IPS-NIHi11 (cell line): ENCODE measurements at places on chromosomes 1 and 21.
A peak's percentile ranks its signal among the peaks of the same experiment; 100 is the strongest.

DNA sequence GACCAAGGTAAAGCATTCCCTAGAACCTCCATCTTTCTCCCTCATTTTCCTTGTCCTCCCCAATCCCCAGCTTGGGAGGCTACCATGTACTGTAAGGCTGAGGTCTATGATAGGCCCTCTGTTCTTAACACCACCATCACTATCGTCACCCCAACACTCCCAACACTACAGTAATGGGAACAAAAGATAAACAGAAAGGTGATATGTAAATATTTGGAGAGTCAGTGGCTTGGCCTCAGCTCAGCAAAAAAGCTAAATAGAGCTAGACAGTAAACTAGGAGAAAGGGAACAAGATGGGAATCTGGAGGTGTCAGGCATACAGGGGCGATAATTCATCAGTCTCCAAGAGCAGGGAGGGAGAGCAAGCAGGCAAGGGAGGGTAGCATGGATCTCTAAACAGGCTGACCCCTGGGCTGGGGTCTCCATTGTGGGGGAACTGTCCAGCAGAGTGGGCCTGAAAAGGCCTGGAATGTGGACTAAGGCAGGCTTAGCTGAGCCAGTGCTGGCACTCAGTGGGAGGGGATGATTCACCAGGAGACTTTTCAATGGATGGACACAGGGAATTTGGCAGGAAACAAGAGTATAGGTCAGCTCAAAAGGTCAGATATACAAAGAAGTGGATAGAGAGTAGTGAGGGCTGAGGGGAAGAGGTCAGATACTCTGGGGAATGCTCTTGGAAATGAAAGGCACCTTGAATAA, 6.7 kb downstream of the WNT2B start:
- peak; percentile 70 for DNase-seq

GRCh38 chr21:35226328-35226727, 177.2 kb upstream of the RUNX1 start:
- no peak for DNase-seq

- peak; percentile 58 for DNase-seq
Observed at GRCh38 chr1:179867493-179868330, 9.9 kb downstream of the TOR1AIP2 start.

DNA sequence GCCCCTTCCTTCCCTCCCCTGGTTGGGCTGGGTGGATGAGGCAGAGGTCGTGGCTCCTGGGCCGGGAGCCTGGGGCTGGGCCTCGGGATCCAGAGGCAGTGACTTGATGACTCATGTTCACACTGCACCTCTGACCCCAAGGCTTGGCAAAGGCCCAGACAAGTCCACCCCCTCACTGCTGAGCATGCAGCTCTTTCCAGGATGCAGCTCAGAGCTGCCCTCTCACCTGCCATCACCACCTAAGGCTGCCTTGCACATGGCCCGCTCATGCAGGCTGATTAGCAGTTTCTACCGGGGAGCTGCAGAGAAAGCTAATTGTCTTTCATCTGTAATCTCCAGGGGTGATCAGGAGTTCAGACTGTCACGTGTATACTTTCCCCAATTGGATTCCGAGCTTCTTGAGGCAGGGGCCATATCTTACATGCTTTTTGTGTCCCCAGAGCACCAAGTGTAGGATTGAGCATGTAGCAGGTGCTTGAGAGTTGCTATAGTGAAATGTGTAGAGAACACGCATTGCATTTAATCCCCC, 62.1 kb downstream of the LRRN2 start:
- DNase-seq: no peak

- no peak for DNase-seq
Observed at GRCh38 chr1:207414606-207415108, 39.5 kb upstream of the CR2 start.

DNA sequence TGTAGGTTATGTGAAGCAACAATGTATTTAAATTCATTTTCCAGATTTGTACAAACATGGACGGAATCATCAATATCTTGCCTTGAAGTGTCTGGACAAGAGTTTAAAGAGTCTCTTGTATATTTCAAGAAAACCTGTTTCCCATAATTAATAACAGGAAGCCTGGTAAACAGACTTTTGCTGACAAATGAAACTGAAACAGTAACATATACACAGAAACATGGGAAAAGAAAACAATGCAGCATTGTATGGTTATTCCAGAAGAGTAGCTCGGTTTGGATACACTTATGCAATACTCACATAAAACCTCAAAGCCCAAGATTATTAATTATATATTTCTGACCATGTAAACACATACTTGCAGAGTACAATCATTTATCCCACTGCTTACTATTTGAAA, 265.5 kb downstream of the PTPRC start:
- no peak for DNase-seq

- no peak for DNase-seq
Observed at GRCh38 chr1:150516050-150516591, 569 bp downstream of the FALEC start.

- DNase-seq: no peak
Observed at GRCh38 chr1:101389547-101389929, 152.7 kb downstream of the S1PR1 start.

DNA sequence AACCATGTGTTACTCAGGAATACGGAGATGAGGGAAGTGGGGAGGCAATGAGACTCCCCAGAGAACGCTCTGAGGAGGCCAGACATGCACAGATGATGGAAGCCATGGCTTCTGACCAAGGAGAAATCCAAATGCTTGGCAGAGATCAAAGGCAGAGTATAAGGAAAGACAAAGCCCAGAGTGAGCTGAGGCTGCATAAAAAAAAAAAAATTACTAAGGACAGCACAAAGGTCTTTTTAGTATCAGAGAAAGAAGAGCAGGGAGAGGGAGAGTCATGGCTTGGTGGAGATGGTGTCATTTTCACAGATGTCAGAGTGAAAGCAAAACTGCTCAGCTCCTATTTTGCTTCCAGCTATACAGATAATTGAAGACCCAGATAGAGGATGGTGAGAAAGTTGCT, 8.1 kb upstream of the NCF2 start:
- DNase-seq: no peak

DNA sequence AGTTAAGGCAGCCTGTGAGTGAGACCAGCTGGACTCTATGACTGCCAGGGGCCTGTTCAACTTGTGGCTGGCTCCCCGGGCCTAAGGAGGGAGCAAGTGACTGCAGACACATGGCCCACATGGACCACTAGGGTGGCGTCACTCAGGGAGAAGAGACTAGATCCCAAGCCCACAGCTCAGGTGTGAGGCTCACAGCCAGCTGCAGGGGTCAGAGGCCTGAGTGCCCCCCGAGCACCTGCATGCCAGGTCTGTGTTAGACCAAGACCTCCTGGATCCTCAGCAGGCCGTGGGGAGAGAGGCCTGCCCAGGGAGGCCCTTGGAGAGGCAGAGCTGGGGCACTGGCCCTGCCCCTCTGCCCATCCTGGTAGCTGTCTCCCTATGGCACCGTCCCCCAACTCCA, 142.4 kb upstream of the RUNX3 start:
- DNase-seq: no peak

GRCh38 chr1:27403065-27403726, 10.8 kb downstream of the GPR3 start:
- no peak for DNase-seq

DNA sequence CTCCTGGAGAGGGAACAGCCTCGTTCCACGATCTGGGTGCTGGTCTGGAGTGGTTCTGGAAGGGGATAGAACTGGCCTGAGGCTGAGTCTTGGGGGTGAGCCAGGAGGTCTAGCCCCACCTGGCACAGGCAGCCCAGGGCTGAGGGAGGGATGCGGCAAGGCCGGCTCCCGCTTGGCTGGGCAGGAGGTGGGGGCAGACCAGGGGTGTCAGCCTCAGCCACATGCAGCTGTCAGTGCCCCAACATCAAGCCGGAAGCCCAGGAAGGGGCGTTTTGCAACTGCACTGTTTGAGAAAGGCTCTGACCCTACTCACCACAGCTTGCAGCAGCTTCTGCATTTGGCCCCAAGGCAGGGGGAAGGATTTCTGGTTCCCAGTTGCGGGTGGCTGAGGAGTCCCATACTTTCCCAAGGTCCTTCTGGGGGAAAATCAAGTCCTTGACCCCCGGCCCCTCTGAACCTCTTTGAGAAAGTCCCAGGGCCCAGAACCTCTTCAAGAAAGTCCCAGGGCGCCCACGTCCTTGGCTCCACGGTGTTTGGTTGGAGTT, 2.0 kb downstream of the EFHD2 start:
- no peak for DNase-seq

GRCh38 chr1:165772739-165773138, 4.1 kb upstream of the TMCO1 start:
- DNase-seq: no peak

- DNase-seq: no peak
Observed at GRCh38 chr1:238964631-238965030, 421.7 kb upstream of the CHRM3 start.

GRCh38 chr1:187987236-187987776, 1158.6 kb downstream of the PLA2G4A start:
- DNase-seq: no peak

- DNase-seq: no peak
Observed at GRCh38 chr1:43908858-43909257, 24.7 kb upstream of the ARTN start.

DNA sequence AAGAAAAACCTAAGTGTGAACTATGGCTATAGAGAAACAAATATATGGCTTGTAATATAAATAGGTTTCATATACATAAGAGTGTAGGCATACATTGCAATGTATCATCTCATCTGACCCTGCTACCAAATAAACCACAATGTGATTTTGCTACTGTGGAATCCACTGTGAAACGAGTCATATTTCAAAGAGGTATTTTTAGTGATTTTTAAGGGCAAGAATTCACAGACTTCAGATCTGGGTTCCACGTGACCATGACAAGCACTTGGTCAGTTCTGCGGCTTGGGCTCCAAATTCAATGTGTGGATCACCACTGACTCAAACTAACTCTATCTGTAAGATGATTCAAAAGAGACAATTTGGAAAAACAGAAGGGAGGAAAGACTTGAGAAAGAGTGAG, 147.0 kb upstream of the ERG start:
- no peak for DNase-seq

DNA sequence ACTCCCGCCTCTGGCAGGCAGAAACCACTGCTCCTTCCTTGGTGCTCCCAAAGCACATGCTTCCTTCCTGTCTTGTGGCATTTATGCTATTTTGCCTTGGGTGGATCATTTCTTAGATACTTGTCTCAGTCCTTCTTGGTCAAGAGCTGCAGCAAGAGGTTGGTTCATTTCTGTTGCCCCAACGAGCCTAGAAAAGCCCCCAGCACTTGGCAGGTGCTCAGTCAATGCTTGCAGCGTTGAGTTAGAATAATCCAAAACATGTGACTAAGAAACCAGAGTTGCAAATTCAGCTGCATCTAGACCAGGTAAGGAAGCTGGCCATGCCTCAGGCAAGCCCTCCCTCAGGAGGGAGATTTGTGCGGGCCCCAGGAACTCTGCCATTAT, 42.4 kb upstream of the TENT5C start:
- DNase-seq: no peak

DNA sequence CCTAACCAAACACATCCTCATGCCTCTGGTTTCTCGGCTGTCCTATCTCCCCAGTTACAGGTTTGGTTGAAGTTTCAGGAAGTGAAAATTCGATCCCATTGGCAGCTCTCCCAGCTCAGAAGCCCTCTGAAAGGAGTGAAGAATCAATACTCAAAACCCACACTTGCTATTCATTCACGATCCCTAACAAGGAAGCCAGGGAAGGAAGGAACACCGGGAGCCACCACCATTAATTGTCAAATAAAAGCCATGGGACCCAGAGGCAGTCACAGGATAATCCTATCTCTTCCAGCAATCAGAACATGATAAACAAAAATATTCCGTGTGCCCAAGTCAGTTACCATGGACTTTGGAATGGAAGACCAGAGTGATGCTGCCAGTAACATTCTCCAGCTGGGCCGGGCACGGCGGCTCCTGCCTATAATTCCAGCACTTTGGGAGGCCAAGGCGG, 7.0 kb downstream of the TMPRSS2 start:
- no peak for DNase-seq

- DNase-seq: no peak
Observed at GRCh38 chr1:51282605-51283004, 46.5 kb downstream of the RNF11 start.

DNA sequence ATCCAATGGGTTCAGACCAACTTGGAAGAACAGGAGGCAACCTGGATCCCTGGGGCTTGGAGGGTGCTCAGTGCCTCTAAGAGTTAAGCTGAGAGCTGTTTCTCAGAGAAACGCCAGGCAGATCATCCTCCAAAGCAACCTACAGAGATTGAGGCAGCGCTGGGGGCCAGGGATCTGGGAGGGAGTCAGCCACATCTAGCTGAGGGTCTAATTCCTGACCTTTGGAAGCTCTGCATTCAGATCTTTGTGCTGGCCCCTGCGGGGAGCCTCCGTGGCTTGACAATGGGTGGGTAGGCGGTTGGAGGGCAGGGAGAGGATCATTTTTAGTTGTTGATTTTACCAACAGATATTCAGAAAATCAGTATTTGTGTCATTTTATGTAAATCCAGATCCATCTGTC, 79.3 kb downstream of the DDX20 start:
- DNase-seq: no peak

DNA sequence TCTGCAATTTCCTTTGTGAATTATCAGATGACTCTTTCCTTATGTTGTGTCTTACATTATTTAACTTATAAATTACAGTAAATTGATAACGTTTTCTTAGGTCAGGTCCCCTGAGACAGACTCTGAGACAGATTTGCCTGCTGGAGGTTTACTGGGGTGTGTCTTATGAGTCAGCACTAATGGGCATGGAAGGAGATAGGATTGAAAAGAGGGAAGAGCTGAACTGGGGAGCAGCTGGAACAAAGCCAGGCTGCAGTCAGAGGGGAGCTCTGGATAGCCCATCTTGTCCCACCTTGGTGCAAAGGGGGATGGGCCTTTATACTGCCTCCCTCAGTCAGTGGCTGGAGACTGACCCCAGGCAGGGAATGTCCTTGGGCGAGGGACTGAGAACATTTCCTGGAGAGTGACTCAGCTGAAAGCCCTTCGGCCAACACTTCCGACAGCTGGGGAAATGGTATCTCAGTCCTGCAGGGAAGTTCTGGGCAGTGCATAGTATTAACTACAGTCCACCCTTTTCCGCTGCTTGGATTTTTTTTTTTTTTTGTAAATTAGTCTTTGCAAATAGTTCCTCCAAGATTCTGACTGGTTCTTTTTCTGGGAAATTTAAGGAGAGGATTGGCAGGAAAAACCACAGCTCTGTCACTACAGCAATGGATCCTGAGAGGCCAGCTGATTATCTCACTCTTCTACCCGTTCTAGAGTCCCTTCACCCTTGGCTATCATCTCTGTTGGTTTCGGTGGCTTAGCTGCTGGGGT, 39.1 kb upstream of the CDC42BPA start:
- peak; percentile 43 for DNase-seq

GRCh38 chr1:229185963-229186362, 84.9 kb upstream of the RAB4A start:
- DNase-seq: no peak

- DNase-seq: no peak
Observed at GRCh38 chr1:156097499-156098178, 15.4 kb upstream of the MEX3A start.

GRCh38 chr1:184002071-184002470, 35.5 kb downstream of the COLGALT2 start:
- peak; percentile 40 for DNase-seq

DNA sequence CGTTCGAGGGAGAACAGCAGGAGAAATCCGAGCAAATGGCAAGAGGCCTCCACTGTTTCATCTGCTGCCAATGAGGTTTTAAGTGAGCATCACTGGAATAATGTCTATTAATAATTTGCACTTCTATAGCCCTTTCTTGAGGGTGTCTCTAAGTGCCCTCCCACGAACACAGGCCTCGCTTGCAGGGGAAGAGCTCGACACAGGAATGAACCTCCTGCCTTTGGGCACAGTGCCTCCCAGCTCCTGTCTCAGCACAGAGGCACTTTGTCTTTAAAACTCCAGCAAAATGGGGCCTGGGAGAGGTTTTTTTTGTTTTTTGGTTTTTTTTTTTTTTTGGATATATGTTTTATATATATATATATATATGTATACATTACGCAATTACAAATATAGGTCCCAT, 56.6 kb downstream of the OLIG1 start:
- no peak for DNase-seq
